ENCODE measurements at places on chromosomes 12 and 14.

GRCh38 chr14:56608689-56609088, 29.1 kb downstream of the TMEM260 start:
- DNase-seq, result no peak

DNA sequence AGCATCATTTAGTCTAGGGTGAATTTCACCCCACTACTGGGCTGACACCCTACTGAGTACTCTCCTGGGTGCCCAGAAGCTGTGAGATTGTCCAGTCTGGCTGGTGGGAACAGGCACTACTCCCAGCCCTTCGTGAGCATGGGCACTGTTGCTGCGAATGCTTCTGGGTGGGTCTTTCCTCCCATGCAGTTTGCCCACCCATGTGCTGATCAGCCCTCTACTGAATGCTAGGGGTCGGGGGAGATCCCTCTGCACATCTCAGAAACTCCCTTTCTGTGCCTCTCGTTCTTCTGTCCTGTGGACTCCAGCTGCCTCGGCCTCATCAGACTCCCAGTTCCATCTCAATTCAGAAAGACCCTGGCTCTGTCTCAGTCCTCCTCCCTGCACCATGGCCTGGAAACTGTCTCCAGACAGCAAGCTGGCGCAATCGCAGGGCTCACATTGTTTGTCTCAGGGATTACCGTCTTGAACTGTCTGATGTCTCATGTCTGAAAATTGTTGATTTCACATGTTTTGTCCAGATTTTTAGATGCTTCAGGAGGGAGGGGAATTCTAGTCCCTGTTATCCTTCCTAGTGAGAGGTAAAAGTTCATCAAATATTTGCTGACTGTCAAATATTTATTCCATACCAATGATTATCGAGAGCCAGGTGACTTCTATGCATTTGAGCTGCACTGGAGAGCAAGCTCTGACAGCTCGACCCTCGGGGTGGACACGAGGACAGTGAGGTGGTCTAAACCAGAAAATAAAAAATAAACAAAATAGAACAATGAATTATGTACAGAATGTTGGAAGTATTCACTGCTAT, 316.6 kb upstream of the RTL1 start:
- no peak for DNase-seq

GRCh38 chr12:80792861-80793260, 76.1 kb downstream of the MYF5 start:
- no peak for DNase-seq

- DNase-seq, result no peak
Measured at GRCh38 chr14:61332658-61333029, 11.3 kb downstream of the PRKCH start.
